ENCODE measurements at places on chromosomes 2 and 18.

GRCh38 chr2:219029829-219030165 is 11.5 kb downstream of the CFAP65 start:
- peak; percentile 77 for DNase-seq

DNA sequence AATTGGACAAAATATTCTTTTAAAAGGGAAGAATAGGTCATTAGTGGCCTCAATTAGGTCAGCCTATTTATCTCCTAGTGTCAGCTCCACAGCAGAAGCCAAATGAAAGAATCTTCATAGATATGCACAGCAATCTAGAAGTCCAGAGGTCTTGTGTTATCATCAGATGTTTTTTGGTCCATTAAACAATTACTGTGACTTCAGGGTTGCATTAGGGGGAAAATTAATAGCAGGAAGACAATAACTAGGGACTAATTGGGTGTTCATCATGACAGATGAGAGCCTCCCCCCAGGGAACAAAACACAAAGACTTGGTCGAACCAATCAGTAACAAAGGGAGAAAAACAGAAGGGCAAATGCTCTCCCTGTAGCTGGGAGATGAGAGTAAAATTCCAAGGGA is 264.7 kb downstream of the PTH2R start:
- no peak for DNase-seq

GRCh38 chr2:108833219-108833618 is 46.6 kb downstream of the CCDC138 start:
- DNase-seq, result no peak

- DNase-seq, result no peak
Observed at GRCh38 chr2:134718023-134718816, 580 bp downstream of the TMEM163 start.
